Activated T-helper 1 cell treated with anti-CD3 and anti-CD28 coated beads, Interleukin-2, amount 50 U/mL, for 16 hours (primary cell): ENCODE measurements at places on chromosomes 7 and 10.

- no peak for DNase-seq
These were observed 12.8 kb downstream of the PRKAG2 start for GRCh38 chr7:151864081-151864480.

GRCh38 chr7:132162556-132163144, 413.6 kb downstream of the PLXNA4 start:
- no peak for DNase-seq

DNA sequence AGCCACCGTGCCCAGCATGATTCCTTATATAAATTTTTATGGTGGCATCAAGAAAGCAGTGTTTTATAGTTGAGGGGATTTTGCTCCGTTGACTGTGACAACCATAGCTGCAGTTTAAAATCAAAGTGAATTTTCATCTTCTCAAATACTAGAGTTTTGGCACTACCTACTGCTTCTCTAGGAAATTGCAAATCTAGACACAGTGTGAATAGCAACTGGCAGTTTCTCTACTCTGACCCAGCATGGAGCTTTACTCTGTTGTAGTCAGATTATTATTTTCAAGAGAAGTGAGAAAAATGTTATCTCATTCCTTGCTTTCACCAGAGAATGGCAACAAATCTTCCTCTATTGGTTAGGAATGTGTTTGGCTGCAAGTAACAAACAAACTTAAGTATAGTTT, 22.9 kb downstream of the MCM10 start:
- no peak for DNase-seq

DNA sequence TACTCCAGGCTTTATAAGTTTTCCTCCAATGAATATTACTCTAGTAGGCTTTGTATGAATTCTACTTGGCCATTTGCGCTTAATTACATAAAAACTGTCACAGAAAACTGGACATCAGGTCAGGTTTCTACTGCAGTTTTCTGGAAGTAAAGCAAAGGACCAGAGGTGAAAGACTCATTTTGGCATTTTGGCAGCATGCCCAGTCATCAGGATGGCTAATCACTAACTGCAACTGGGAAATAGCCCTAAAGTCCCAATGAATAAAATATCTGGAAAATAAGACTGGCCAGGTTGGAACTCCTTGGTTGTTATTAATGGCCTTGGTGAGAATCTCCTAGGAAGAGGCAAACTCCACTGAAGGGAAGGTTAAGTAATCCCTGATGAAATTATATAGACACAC, 75.5 kb downstream of the COPG2 start:
- no peak for DNase-seq

DNA sequence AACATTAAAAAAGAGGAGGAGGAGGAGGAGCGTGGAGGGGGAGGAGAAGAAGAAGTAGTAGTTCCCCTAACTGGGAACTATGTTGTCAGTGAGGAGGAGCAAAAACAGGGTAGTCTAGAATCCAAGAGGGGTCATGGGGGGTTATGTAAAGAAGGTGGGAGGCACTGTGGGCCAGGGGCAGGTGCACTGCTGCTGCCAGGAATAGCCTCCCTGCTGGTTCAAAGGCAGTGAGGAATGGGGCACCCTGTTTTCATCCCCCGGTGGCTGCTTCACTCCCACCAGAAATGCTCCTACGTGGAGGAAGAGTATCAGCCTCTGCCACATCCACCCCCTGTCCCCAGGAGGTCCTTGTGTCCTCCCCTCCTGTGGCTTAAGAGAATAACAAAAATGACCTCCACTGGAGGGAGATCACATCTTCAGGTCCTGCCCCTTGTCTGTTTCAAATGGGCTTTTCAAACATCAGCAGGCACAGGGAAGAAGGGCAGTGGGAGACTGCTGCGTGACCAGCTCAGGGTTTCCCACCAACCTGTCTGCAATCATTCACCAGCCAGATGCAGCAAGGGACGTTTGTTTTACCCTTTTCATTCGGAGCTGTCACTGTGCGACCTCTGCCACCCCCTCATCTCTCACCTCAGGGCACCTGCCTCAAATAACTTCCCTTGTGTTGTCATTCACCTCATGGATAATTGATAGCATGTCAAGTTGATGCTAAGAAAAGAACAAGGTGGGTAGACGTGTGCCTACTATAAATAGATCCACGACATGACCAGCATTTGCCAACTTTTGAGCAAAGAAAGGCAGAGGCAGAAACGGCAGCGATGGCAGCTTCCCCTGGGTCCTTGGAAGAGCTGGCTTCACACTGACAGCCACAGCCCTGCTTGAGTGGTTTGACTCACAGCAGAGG, 92.6 kb downstream of the DGKI start:
- no peak for DNase-seq

DNA sequence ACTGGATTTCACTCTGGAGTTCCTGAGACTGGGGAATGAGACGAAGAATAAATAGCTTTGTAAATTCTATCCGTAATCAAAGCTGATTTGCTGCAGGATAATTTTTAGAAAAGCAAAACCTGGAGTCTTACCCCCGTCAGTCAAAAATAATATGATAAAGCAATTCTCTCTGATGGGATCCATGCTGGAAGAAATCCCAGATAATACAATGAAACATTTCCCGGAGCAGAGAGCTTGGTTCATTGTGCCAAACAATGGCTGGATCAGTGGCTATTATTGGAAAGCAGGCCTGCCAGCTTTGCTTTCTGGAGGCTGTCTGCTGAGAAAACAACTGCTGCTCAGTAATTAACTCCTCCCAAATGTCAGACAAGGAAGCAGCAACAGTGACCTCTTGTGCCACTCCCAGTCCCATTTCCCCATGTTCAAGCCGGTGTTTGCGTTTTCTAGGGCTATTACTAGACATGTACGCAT, 609.4 kb upstream of the PCDH15 start:
- DNase-seq: no peak

GRCh38 chr10:114631090-114631665, 26.9 kb downstream of the ABLIM1 start:
- DNase-seq: no peak

- DNase-seq: no peak
These were observed 126.7 kb downstream of the INHBA start for GRCh38 chr7:41576166-41576565.

GRCh38 chr7:150733482-150734095, 3.6 kb upstream of the GIMAP5 start:
- no peak for DNase-seq

- no peak for DNase-seq
These were observed 416 bp downstream of the BBS9 start for GRCh38 chr7:33129806-33130153.

DNA sequence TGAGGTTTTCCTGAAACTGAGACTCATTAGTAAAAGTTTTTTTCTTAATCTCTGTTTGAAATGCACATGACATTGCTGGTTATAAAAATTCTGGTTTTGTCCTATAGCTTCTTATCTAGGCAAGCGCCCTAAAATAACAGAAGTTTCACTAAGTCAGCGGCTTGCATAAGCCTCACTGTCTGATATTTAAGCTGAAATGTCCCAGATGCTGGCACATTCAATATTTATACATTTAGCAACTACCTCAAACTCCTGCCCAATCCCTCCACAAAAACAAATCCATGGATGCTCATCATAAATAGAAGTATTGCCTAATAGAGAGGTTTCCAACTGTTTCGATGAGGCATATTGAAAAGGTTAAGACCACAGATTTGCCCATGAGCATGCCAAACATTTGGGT, 83.1 kb upstream of the EGR2 start:
- no peak for DNase-seq

- DNase-seq: no peak
These were observed 19.8 kb upstream of the COL26A1 start for GRCh38 chr7:101342892-101343291.

GRCh38 chr10:16384021-16384420, 52.8 kb upstream of the PTER start:
- no peak for DNase-seq

GRCh38 chr10:44935201-44935965, 24.2 kb upstream of the RASSF4 start:
- no peak for DNase-seq

DNA sequence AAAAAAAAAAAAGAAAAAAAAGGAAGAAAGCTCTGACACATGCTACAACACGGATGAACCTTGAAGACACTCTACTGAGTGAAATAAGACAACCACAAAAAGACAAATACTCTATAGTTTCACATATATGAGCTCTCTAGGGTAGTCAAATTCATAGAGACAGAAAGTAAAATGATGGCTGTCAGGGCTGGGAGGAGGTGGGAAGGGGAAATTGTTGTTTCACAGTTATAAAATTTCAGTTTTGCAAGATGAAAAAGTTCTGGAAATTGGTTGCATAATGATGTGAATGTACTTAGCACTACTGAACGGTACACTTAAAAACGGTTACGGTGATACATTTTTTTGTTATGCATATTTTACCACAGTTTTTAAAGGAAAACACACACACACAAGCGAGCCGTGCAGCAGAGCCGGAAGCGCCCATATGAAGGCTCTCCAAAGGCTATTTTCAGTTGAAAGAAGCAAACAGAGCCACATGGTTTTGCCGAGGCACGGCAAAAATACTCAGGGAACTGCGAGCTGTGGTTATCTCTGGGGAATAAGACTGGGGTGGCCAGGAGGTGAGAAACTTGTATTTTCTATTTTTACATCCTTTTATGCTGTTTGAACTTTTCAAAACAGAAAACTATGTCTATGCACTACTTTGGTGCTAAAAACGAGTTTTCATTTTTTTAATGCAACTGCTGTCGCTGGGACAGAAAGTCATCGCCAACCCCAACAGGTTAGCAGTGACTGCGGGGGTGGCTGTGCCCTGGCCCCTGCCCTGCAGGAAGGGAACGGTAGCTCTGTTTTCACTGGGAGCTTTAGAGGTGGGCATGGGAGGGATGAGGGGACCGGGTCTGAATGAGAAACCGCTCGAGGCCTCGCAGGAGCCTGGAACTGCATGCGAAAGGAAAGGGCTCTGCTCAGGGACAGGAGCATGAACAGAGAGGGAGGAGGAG, 132.9 kb downstream of the OAT start:
- DNase-seq: no peak

GRCh38 chr10:31101123-31101522, 69.5 kb upstream of the ZNF438 start:
- no peak for DNase-seq
